ENCODE measurements at places on chromosomes 2 and 18.
A peak's percentile ranks its signal among the peaks of the same experiment; 100 is the strongest.

- DNase-seq, result no peak
Observed at GRCh38 chr2:69740502-69740951, 1.4 kb upstream of the ANXA4 start.

- no peak for DNase-seq
Observed at GRCh38 chr18:67199993-67200617, 316.4 kb downstream of the DSEL start.

DNA sequence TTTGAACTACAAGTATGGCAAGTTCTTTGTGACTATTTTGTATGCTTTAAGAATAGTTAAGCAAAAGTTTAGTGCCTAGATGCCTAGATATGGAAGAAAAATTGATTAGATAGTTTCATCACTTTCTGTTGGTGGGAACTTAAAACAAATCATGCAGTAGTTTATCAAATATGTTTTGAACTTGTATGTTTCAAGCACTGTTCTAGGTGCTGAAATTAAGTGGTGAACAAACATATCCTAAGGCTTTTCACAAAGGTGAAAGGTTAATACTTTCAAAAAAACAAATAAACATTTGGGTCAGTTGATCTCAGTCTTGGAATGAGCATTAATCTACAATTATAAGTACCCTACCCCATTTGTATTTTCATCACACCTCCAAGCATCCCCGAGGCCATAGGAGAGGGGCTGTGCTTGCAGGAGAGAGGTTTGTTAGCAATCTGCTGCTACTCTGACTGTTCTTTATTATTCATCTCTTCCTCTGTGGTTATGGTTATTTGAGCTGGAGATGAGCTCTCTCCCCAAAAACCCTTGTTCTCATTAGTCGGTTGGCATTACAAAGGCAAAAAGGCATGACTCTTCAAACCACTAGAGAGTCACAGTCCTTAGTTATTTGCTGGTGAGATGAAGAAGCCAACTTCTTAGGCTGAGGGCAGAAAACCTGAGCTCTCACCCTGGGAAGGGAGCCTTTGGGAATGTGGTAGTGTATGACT is 103.9 kb upstream of the FHL2 start:
- no peak for DNase-seq

- no peak for DNase-seq
Observed at GRCh38 chr2:25894135-25894830, 16.0 kb upstream of the ASXL2 start.

DNA sequence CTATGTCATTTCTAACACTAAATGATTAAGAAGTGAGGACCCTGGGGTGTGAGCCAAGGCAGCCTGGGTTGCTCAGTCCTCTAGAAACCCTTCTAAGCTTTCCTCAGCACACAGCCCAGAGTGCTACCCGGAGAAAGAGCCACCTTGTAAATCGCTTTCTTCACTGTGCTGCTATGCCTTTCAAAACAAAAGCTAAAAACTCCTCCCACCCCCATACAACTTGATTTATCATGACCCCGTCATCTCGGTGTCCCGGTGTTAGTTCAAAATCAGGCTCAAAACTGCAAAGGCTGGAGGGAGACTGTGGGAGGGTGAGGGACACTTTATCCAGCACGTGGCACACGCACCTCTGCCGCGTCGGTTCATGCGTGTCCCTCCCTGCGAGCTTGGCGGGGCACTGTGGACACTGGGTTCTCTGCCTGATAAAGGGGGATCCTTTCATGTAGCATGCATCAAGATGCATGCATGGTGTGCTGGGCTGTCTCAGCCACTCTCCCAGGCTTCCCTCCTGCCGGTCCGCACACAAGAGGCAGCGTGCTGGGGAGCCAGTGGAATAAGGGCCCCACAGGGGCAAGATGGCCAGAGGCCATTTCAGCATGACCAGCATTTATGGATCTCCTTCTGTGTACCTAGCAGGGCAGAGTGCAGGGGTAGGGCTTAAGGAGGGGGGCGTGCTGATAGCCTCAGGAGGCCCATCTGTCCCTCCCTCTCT is 170.4 kb downstream of the SMAD7 start:
- DNase-seq, result no peak

DNA sequence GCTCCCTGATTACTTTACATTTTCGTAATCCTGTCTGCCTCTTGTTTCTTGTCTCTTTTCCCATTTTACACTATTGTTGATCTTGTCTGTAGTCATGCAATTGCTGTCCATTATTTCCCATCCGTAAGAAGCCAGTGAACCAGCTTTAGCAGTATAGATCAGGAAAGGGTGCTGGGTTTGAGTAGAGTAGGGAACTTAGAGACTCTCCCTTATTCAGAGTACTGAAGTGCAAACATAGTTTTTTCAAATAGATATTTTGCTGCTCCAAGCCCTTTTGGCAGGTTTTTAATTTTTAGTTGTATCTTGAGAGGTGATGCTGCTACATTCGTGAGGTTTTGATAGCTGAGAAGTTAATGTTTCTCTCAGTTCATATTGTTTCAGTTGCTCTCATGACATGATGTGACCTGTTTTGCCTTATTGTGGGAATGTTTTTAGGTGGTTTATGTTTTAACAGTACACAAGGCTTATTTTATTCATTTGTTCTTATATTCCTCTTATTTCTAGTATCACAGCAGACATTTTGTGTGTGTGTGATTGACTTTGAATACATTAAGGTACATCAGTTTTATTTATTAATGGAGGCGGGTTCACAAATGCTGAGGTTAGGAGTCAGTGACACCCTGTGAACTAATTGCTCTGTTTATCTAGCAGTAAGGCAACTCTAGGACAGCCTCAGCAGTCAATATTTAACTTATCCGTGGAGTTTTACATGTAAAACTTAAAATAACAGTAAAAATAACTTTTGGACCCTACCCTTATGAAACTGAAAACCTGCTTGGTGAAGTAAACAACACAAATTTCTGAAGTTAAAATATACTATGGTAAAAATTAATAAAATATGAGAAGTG is 118.4 kb downstream of the ZNF407 start:
- DNase-seq, result no peak

GRCh38 chr2:40606862-40607261 is 155.0 kb upstream of the SLC8A1 start:
- DNase-seq, result no peak

DNA sequence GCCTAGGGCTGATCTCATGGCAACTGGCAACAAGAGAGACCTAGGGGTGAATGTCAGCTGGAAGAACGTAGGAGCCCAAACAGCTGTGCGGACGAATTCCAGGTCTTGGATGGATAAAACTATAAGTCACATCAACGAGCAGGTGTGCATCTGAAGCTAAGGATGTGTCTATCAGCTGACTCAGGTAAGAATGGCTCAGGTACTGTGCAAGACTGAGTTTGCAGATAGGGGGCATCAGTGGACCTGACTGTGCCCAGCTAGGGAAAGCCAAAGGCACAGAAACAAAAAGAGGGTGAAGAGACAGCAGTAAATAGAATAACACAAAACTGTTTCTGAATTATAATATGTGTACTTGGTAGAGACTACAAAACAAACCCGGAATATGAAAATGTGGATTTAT is 357.3 kb downstream of the ZEB2 start:
- no peak for DNase-seq

DNA sequence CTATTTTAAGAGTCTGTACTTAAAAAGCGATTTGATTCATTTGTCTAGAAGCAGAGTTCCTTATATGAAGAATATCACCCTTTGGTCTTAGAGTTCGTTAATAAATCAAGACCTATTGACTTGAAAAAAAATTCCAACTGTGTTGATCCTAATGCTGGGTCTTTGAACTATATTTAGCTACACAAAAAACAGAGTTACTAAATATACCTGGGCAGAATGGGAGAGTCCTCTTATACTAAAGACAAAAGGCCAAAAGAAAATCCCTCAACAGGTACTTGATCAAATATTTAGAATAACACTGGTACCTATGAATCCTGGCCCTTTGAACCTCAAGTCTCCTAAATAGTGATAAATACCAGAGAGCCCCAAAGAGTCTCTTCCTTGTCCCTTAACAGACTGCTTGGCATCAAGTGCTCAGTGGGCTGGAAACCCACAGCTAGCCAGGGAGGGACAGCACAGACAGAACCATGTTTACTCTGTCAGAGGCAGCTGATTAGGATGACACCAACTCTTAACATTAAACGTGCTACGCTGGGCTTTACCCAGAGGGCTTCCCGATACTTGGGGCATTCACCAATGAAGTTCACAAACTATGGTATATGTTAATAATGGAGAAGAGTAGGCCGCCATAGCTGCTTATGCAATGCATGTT is 95.1 kb downstream of the FIGN start:
- DNase-seq, result no peak

GRCh38 chr2:214482728-214483127 is 71.9 kb downstream of the VWC2L start:
- DNase-seq, result no peak

DNA sequence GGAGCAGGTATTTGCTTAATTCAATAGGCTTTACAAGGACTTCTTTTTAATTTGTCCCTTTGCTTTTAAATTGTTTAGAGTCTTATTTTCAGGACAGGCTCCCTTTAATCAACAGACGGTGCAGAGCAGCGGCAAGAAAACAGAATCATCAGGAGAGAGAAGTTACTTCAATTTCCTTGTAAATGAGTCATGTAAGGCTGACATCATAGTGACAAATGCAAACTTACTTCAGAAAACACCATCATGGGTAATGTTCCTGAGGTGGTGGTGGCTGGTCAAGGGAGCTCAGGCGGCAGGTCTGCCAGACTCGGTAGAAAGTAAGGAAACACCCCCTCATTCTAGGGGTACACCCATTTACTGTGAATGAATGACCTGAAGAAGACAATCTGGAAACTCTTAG is 395.1 kb downstream of the FBXO15 start:
- no peak for DNase-seq

- DNase-seq, result peak; percentile 22
Observed at GRCh38 chr2:207474863-207475485, 54.8 kb upstream of the CREB1 start.

DNA sequence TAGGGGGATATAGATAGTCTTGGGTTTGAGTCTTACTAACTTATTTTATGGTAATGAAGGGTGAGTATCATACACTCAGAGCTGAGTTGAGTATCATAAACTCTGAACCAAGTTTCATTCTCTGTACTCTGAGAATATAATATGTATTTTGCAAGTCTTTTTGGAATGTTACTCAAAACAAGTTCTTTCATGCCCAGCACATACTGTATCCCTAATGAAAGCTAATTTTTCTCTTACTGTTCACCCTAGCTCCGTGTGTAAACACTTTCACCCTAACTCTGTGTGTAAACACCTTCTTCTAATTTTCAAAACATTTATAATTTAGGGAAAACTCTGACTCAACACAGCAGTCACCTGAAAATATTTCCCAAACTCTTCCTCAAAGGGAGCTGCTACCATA is 29.7 kb upstream of the CHST9 start:
- DNase-seq, result no peak

DNA sequence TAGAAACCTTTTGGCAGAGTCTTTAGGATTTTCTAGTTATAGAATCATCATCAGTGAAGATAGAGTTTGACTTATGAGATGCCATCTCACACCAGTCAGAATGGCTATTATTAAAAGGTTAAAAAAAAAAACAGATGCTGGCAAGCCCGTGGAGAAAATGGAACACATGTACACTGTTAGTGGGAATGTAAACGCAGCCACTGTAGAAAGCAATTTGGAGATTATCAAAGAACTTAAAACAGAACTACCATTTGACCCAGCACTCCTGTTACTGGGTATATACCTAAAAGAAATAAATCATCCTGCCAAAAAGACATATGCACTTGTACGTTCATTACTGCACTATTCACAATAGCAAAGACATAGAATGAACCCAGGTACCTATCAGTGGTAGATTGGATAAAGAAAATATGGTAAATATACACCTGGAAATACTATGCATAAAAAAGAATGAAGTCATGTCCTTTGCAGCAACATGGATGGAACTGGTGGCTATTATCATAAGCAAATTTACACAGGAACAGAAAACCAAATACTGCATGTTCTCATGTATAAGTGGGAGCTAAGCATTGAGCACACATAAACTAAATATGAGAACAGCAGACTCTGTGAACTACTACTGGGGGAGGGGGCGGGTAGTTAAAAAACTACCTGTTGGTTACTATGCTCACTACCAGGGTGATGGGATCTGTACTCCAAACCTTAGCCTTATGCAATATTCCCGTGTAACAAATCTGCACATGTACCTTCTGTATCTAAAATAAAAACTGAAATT is 279.0 kb downstream of the KIAA1328 start:
- DNase-seq, result no peak

GRCh38 chr2:132814651-132815050 is 144.6 kb upstream of the LYPD1 start:
- no peak for DNase-seq
